CD4-positive, alpha-beta T cell (primary cell): ENCODE measurements at places on chromosomes 7 and 10. TPM values are rescaled to one million over a fixed set of nuclear protein-coding genes. Genes with fewer than 3 reads are reported as not detected.

DNA sequence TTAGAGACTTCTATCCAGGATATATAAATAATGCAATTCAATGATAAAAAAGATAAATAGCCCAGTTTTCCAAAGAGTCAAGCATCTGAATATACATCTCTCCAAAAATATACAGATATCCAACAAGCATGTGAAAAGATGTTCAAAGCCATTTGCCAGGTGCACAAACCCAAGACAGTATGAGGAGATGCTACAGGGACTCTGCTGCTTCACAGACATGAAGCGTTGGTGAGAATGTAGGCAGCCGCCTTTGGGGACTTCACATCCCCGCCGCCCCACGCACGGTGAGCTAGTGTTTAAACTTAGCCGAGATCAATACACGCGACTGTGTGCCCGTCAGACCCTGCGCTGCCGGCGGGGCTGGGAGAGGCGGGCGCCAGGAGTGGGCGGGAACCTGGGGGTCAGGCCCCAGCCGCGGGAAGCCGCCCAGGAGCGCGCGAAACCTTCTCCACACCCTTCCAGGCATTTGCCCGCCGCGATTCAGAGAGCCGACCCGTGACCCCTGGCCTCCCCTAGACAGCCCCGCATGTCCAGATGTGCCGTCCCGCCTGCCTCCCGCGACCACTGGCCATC, 927 bp upstream of the ALOX5 start:
- DNase-seq = no peak

DNA sequence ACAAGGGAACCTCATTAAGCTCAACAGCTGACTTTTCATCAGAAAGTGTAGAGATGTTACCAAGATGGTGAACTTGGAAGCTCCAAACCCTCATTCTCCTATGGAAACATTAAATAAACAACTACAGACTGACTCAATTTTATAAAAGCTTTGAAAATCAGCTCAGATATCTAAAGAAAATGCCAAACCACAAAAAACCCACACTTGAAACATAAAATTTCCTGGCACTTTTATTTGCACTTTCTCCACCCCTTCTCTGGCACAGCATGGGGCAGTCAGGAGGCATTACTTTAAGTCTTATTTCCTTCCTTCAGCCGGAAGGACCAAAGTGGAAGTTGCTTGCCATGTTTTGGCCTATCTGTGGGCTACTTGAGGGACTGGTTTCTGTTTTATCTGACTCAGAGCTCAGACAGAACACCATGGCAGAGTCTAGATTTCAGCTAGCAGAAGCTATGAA, 114.7 kb downstream of the ODAD2 start:
- DNase-seq = no peak

DNA sequence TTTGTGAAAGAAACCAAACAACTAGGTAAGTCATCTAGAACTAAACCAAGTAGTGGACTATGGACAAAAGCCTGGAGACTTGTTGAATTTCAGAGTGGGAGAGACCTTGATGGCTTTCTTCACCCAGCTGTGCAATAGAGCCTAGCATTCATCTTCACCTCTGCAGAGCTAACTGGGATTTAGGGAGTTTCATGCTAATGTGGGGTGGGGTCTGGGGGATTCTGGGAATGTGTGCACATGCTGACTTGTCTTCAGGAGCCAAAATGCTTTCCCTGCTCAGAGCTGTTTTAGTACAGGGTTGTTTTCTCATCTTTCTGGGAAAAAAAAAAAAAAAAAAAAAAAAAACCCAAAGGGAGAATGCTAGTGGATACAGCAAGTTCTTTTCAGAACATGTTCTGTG, 81.3 kb upstream of the ARHGAP21 start:
- DNase-seq = no peak

DNA sequence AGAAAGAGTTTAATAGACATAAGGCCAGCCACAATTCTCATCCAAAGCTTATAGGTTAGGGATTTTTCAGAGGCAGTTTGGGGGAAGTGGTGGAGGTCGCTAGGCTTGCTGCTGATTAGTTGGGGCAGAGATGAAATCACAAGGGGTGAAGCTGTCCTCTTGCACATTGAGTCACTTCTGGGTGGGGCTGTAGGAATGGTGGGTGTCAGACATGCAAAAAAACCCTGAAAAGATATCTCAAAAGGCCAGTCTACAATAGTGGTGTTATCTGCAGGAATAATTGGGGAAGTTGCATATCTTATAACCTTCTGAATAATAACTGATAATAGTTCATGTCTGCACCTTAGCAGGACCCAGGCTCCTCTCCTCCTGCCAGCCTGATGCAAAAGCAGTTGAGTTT, 2.1 kb downstream of the FAM24B start:
- DNase-seq = no peak

DNA sequence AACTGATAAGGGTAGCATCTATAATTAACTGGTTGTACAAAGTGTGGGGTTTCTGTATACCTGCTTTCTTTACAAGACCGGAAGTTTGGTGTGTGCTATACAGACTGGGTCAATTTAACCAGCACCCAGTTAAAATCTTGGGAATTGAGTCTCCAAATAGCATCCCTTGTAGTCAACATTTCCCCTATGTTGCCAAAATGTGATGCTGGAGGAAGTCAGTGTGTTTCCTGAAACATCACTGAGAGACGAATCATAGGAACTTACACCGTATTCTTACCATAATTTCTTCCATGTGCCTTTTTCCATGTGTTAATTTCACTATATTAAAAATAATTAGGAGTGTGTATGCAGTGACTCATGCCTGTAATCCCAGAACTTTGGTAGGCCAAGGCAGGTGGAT, 1.7 kb downstream of the AKR1C4 start:
- DNase-seq = no peak

AFAP1L2 gene
- 0.50 TPM for total RNA-seq
